ENCODE measurements at places on chromosomes 16 and 17. TPM values are rescaled to one million over a fixed set of nuclear protein-coding genes. Genes with fewer than 3 reads are reported as not detected.

The SPATA32 gene
- not detected for total RNA-seq

The PIMREG gene
- 0.34 TPM for total RNA-seq

The CCL8 gene
- total RNA-seq, result not detected

The NPIPB8 gene
- 0.34 TPM for total RNA-seq

The BAHCC1 gene
- total RNA-seq, result 0.68 TPM

The ITGB4 gene
- total RNA-seq, result 974 TPM

The MRPL45 gene
- total RNA-seq, result 26.8 TPM

The UTS2R gene
- total RNA-seq, result not detected

The TCAP gene
- 0.36 TPM for total RNA-seq

The KRTAP9-2 gene
- not detected for total RNA-seq

The NLRC5 gene
- total RNA-seq, result 2.4 TPM

The EIF3C gene
- 301 TPM for total RNA-seq

The CDH11 gene
- 7.9 TPM for total RNA-seq

The ZSCAN10 gene
- not detected for total RNA-seq

The KRTAP3-2 gene
- total RNA-seq, result not detected

The CACNG3 gene
- not detected for total RNA-seq

The RPL38 gene
- total RNA-seq, result 1,753 TPM

The MYH2 gene
- not detected for total RNA-seq

The RBL2 gene
- total RNA-seq, result 46.0 TPM

The OTOA gene
- under 0.01 TPM for total RNA-seq

The SPOP gene
- total RNA-seq, result 58.8 TPM

The KRT12 gene
- not detected for total RNA-seq

The MARF1 gene
- 19.5 TPM for total RNA-seq

The C17orf67 gene
- total RNA-seq, result 0.64 TPM

The CACNA1G gene
- total RNA-seq, result not detected

The FLII gene
- total RNA-seq, result 383 TPM

The DPEP2 gene
- not detected for total RNA-seq

The CIITA gene
- total RNA-seq, result 0.64 TPM

The CDRT15L2 gene
- total RNA-seq, result not detected

The SLC13A5 gene
- 2.1 TPM for total RNA-seq

The NPTX1 gene
- under 0.01 TPM for total RNA-seq

Data from nasal cavity respiratory epithelium epithelial cell of viscerocranial mucosa (primary cell).